Brain pericyte (primary cell): ENCODE measurements at places on chromosomes 2 and 18.

DNA sequence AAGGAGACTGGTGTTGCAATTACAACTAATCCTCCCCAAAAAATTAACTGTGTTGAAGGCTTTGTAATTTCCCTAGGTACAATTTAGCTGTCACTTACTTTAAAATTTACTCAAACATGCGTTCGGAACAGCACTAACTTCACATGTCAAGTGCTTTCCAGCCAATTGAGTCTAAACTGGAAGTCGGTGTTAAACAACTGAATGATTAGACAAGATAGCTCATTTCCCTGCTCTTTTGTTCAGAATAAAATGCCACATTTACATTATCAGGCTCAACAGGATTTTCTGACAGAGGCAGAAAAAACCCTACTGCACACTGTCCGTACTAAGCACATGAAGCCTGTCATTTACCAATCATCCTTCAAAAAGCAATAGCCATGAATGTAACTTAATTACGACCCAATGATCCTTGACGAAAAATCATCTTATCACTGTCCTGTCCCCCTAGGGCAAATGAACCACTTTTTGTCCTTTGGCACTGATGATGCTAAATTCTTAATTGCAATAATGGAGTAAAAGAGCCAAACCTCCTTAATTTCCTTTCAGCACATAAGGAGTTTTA, 56.0 kb downstream of the LRPPRC start:
- no peak for DNase-seq

DNA sequence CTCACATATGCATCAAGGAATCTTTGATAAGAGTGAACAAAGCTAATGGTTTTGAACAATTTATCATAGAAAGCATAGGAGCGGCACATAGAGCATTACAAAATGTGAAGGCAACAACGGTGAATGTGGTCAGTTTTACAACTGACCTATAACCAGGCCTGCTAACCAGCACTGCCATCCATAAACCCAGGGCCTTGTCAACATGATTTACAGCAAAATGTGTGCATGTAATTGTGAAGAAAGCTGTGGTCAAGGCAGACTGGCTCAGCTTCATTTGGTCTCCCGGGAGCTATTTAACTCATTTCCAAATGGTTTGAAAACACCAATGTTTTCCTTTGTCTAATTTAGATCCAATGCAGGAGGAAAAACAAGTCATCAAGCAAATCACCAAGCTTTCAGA, 119.8 kb downstream of the DHRS9 start:
- DNase-seq: no peak

DNA sequence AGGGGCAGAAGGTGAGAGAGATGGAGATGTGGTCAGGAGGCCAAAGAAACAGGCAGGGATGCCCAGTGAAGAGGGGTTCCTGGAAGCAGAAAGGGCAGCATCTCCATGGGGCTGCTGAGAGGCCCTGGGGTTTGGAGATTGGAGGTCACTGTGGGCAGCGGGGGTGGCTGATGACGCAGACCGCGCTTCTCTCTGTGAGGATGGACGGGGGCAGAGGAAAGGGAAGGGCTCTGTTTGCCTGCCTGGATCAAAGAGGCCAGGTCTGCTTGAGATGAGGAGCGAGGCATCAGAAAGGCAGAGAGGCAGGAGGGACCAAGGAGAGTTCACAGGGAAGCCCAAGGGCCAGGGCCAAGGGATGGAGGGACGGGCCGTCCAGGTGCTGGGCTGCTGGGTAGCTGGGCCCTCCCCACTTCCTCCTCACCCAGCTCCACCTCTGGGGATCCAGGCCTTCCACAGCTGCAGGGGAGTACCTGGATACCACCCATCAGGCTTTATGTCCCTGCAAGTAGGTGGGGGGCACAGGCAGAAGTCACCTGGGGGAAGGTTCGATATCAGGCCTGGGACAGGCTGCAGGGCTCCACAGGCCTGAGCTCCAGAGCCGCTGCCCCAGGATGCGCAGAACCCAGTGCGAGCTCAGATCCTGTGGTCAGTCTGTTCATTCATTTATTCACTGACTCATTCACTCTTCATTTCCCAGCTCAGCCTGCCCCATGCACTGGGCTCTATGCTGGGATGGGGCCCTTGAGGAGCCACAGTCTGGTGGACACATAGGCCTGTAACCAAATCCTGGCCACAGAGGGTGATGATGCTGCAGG, 30.6 kb downstream of the ADRA2B start:
- DNase-seq: no peak

DNA sequence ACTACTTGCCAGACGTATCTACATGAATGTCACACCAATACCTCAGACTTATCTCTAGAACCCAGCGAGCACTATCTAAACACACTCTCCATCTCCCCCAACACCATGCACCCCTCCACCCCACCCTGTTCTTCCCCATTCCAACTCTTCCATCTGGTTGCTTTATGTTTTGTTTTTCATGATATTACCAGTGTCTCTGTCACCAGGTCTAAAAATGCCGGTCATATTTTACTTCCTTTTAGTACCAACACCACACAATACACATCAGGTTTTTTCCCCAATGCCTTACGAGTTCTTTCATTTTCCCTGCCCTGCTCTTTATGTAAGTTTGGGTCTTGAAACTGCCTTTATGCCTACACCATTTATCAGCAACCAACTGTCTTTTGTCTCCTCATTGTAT, 10.2 kb upstream of the ITGA4 start:
- DNase-seq: no peak

- DNase-seq: no peak
Measured at GRCh38 chr2:166081131-166081632, 46.6 kb downstream of the SCN1A start.
